Left kidney (tissue), 8 donors: ENCODE measurements at places on chromosomes 7 and 10. TPM values are rescaled to one million over a fixed set of nuclear protein-coding genes. Genes with fewer than 3 reads are reported as not detected.

- DNase-seq: no peak
These were observed 201.7 kb downstream of the PLXDC2 start for GRCh38 chr10:20017961-20018360.

The AMZ1 gene
- 0.63 TPM for polyA plus RNA-seq

The HILPDA gene
- 25.5 TPM for polyA plus RNA-seq

The PRKG1 gene
- 14.9 TPM for polyA plus RNA-seq

DNA sequence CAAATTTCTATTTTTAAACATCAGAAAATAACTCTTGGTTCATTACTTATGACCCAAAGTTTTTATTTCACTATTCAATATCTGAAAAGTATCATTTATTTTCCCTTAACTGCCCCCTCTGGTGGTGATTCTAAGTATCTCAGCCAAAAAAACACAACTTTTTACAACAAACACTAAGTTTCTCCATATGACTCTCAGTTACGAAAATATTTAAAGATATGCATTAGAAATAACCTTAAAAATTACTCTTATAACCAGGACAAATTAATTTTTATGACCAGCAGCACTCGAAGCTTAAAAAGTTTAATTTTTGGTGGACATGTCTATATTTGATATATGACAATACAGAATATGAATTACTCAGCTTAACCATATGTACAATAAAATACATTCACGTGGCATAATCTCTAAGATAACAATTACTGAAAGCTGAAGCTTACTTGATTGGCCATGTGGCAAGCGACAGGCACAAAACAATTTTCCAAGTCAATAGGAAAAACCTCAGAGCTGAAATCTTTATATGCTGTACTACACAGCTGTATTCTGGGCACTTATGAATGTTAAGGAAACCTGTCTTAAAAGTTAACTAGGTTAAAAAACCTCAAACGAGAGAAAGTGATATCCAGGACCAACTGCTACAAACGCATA is 2.3 kb downstream of the HNRNPA2B1 start:
- peak; percentile 62 for DNase-seq

- no peak for DNase-seq
These were observed 143.4 kb downstream of the HERPUD2 start for GRCh38 chr7:35551321-35552081.
